Stimulated activated CD4-positive, alpha-beta T cell treated with anti-CD3 and anti-CD28 coated beads, Interleukin-4, amount 100 ng/mL, for 24 hours (primary cell): ENCODE measurements at places on chromosomes 7 and 10.

- no peak for DNase-seq
Observed at GRCh38 chr10:114289096-114289436, 50.0 kb downstream of the VWA2 start.

DNA sequence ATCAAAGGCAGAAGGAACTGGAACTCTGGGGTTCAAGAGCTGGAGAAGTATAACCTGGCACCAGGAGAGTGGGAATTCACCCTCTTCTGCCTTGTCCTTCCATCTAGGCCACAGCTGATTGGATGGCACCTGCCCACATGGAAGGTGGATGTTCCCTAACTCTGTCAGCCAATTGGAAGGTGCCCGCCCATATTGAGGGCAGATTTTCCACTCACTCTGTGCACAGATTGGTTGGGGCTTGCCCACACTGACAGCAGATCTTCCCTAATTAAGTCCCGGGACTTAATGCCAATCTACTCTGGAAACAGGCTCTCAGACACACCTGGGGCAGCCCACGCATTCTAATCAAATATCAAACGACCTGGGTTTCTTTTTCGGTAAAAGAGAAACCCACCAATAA is 1142.3 kb upstream of the CELF2 start:
- no peak for DNase-seq

DNA sequence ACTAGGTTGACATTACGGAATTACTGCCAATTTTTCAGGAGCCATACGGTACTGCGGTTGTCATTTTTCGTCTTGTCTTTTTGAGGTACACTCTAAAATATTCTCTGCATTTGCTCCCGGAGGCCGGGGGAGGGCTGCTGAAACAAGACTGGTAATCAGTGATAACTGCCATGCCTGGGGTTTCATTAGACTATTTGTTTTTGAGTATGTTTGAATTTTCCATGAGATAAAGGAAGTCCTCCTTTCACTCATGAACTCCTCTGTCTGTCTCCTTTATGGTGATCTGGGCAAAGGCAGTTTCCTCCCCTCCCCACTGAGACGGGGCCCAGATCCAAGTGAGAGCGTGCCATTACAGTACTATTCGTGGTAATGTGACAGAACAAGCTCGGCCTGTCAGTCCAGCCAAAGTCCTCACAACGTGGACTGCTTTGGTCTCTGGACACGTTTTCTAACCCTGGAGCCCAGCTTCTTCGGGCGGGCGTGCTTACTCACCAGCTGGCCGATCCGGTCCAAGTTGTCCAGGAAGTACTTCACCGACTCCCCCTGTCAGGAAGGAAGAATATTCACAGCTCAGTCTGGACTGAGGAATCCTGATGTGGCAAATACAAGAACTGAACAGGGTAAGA is 45.1 kb downstream of the AMZ1 start:
- DNase-seq: no peak

DNA sequence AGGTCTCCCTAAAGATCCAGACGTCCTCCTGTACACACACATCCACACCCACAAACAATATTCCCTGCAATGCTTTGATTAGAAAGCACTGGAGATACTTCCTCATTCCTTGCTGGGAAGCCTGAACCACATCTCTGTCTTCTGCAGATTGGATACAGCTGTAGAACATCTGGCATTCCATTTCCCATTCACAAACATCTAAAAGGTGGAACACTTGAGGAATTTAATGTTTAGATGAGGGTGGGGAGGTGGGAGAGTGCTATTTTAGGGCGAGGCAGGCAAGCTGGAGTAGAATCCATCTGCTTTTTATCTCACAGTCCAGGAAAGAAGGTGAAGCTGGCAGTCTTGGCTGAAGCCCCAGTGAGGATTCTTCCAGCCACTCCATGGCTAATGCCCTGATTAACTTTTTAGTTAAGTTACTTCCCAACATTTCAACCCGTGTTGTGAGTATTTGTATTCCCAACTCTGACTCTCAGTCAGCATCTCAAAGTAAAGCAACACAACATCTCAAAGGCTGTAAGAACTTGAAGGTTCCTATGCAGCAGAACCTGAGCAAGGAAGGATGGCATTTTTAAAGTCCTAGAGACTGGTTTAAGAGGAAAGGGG is 46.1 kb downstream of the CYTH3 start:
- no peak for DNase-seq

DNA sequence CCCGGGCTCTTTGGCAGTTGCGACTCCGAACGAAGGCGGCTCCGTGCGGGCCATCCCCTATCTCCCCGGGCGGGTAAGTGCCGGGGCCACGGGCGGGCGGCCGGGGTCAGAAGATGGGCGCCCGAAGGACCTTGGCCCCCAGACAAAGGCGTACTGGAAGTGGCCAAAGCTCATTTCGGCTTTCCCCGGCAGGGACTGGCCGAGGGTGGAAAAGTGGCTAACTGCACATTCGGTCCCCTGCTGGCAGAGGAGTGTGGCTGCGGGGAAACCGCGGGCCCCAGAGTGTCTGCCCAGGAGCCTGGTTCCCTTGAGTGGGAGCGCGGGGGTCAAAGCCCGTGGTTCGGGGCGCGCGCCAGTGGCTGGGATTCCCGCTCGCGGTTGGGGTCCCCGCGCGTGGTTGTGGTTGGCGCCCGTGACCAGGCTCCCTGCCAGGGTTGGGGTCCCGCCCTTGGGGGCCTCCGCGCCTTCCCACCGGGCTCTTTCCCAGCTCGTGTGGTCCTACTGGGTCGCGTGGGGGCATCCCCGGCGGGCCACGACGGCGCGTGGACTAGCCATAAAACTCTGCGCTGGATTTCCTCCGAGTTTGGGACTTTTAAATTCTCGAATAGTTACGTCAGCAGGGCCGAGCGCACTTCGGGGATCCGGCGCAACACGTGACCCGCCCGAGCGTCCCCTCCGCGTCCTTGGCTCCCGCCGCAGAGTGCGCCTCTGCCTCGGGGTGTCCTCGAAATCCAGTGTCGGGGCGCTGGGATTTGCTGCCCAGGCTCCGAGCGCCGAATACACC is 124.4 kb downstream of the TACC2 start:
- DNase-seq: no peak

GRCh38 chr10:99429517-99430095 is 818 bp downstream of the GOT1 start:
- DNase-seq: no peak

GRCh38 chr7:152574892-152575548 is 100.9 kb downstream of the XRCC2 start:
- DNase-seq: no peak
